ENCODE measurements at places on chromosomes 16 and 17. TPM values are rescaled to one million over a fixed set of nuclear protein-coding genes. Genes with fewer than 3 reads are reported as not detected.

DNA sequence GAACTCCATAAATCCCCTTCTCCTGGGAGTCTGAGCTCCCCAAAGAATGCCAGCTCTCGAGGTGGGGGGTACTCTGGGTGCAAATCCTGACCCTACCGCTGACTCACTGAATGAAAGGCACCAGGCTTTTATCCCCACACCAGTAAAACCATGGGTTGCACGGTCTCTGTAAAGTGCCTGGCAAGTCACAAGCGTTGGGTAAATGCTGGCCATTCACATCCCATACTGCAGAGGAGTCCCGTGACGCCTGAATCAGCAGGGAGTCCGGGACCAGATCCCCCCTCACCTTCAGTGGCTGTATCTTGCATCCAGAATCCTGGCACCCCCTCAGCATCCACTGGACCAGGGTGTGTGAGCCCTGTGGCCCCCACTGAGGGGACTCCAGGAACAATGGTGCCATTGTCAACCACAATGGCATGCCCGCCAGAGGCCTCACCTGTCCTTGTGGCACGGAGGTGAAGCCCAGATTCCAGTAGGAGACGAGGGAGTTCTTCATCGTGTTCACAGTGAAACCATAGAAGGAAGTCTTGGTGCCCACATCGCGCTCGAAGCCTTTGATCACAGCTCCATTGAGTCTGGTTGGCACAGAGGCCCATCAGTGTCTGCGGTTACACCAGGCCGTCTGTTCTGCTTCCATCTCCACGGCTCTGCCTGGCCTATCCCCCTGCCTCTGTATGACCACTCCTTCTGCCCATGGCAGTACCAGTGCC, 13.3 kb downstream of the ST6GALNAC2 start:
- no peaks in the 10 kb centered on the region for H3K36me3 ChIP-seq
- H3K4me3 ChIP-seq: no peak overlapping the region
- no peaks in the 10 kb centered on the region for H3K27me3 ChIP-seq
- DNase-seq: no peak
- no peaks in the 10 kb centered on the region for H3K4me1 ChIP-seq

DNA sequence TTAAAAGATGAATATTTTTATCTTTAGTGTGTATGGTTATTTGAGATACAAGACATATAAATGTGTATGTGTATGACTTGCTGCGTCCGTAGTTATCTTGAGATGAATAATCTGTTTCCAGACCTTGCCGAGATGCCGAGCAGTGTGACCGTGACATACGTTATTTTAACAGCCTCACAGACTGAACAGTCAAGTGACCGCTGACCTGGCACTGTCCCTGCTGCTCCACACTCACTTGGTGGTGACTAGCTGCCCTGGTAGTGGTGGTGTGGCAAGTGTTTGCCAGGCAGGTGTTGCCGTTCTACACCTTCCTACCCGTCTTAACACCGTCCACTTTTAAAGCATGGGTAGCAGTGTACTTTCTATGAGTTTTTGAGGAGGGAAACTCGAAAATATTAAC, 5.0 kb downstream of the ZC3H18 start:
- H3K36me3 ChIP-seq: 0 out of 2 replicates have a peak, but pooled peaks cover 9% of the 10 kb centered on the region
- peaks cover 13% of the 10 kb centered on the region for H3K4me1 ChIP-seq
- H3K27ac ChIP-seq: no peak overlapping the region
- no peaks in the 10 kb centered on the region for H3K27me3 ChIP-seq
- H3K4me3 ChIP-seq: no peak overlapping the region

DNA sequence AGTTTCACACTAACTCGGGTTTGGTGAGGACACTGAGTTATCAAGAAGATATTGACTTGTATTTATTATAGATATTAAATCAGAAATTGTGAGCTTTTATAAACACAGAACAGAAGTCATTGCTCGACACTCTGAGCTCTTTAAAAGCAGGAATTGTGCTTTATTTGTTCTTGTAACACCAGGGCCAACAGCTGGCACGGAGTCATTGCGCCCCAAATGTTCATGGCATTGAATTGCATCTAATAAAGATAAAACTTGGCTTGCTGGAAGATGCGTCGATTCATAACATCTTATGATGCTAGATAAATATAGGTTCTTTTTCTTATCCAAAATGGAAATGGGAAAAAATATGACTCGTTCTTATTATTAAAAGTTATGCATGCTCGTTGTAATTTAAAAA, 11.8 kb upstream of the MLYCD start:
- DNase-seq: no peak
- H3K27me3 ChIP-seq: peaks cover 76% of the 10 kb centered on the region
- no peak overlapping the region for H3K4me3 ChIP-seq

- no peaks in the 10 kb centered on the region for H3K36me3 ChIP-seq
- H3K27ac ChIP-seq: no peak overlapping the region
- H3K27me3 ChIP-seq: peaks cover 66% of the 10 kb centered on the region
- H3K4me3 ChIP-seq: no peak overlapping the region
- no peaks in the 10 kb centered on the region for H3K4me1 ChIP-seq
- DNase-seq: no peak
Measured at GRCh38 chr16:87556941-87557459, 45.3 kb upstream of the JPH3 start.

DNA sequence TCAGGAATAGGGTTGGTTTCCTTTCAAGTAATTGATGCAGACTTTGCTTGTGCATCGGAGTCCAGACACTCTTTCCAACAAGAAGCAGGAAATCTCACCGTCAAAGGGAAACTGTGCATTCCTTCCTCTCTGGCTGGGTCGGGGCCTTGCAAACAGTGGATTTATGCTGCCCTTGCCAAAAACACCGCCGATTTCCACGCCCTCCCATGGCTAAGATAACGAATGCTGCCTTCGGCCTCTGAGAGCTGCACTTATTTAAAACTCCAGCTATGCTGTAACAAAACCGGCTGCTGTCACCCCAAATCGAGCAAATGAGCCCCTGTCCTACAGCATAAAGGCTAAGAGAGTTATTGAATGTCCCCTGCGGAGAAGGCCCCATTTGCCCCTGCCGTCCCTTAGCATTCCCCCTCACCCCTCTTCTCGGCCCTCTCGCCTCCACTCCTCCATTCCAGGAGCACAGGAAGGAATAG, 275.5 kb upstream of the IRX5 start:
- no peaks in the 10 kb centered on the region for H3K27me3 ChIP-seq
- DNase-seq: no peak
- no peak overlapping the region for H3K4me3 ChIP-seq
- no peak overlapping the region for H3K27ac ChIP-seq
- H3K36me3 ChIP-seq: no peaks in the 10 kb centered on the region
- no peaks in the 10 kb centered on the region for H3K4me1 ChIP-seq

GRCh38 chr16:31270795-31271194, 11.0 kb downstream of the ITGAM start:
- peaks cover 8% of the 10 kb centered on the region for H3K4me1 ChIP-seq
- no peak overlapping the region for H3K27ac ChIP-seq
- DNase-seq: no peak
- no peaks in the 10 kb centered on the region for H3K27me3 ChIP-seq

Gene TBX21
- not detected for total RNA-seq

DNA sequence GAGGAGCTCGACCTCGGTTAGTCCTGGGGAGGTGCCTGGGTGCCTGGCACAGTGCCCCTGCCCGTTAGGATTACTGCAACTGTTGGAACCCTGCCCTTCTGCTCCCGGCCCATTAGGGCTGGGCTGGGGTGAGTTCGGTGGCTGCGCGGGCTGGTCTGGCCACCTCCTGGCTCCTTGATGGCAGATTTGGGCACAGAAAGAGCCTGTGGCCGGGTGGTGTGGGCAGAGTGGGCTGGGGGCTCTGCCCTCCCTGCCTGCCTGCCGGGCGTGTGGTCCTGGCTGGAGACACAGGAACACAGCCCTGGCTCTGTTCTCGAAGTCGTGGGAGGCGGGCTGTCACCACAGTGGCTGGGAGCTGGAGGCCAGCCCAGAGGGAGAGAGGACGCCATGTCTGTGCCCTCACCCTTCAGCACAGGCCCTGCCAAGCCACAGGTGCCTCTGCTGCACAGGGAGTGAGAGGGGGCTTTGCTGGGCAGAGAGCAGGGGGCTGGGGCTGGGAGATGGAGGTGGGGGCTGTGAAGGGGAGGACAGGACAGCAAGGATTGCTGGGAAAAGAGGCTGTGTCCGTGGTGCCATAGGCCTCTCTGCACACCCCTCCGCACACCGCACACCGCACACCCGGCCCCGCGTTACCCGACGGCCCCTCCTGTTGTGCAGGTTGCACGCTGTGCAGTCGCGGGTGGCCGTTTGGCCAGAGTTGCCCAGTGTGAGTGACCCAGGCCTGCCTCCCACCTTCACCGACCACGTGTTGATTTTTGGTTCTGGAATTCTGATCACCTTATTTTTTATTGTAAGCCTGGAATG, 236.6 kb upstream of the GSE1 start:
- H3K4me3 ChIP-seq: no peak overlapping the region
- H3K36me3 ChIP-seq: no peaks in the 10 kb centered on the region

Gene COX6A2
- total RNA-seq: not detected

All from PC-9 (cell line).